HCT116 (cell line): ENCODE measurements at places on chromosomes 1 and 21. TPM values are rescaled to one million over a fixed set of nuclear protein-coding genes. Genes with fewer than 3 reads are reported as not detected.

The CD2 gene
- 0.57 TPM for total RNA-seq

- no peak overlapping the region for H3K4me3 ChIP-seq
- no peaks in the 10 kb centered on the region for H3K27me3 ChIP-seq
- H3K4me1 ChIP-seq = peaks cover 13% of the 10 kb centered on the region
- DNase-seq = peak; percentile 23
Measured at GRCh38 chr1:16324456-16324890, 27.8 kb downstream of the FBXO42 start.

- DNase-seq = no peak
- H3K4me1 ChIP-seq = peaks cover 40% of the 10 kb centered on the region
- H3K4me3 ChIP-seq = no peak overlapping the region
- no peak overlapping the region for H3K27ac ChIP-seq
Measured at GRCh38 chr1:115170961-115171392, 81.7 kb upstream of the TSPAN2 start.

The ANKRD35 gene
- not detected for total RNA-seq

The SVBP gene
- total RNA-seq = 14.4 TPM

- no peak overlapping the region for H3K27ac ChIP-seq
- no peak for DNase-seq
- no peaks in the 10 kb centered on the region for H3K36me3 ChIP-seq
- no peaks in the 10 kb centered on the region for H3K4me1 ChIP-seq
- H3K27me3 ChIP-seq = peaks cover 44% of the 10 kb centered on the region; the same call in 1 of the 2 replicates
Measured at GRCh38 chr1:177848577-177848976, 121.3 kb downstream of the SEC16B start.

DNA sequence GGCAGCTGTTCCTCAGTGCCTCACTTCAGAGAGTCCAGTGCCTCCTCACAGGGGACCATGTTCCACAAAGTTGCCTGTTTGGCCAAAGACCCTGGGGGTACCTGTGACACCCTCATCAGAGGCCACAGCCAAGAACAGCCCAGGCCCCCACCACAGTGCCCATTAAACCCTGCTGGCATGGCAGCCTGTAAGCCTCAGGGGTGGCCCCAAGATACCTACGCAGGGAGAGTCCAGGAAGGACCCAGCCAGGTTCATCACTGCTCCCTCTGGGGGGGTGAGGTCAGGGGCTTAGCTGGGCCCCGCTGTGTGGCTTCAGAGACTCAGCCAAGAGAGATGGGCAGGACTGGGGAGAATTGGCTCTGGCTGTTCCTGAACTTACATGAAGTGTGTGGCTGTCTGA, 19.1 kb upstream of the PRDM16 start:
- H3K27ac ChIP-seq = no peak overlapping the region
- H3K4me3 ChIP-seq = no peak overlapping the region
- no peaks in the 10 kb centered on the region for H3K36me3 ChIP-seq
- no peaks in the 10 kb centered on the region for H3K4me1 ChIP-seq

GRCh38 chr1:246781212-246781611, 57.0 kb downstream of the SCCPDH start:
- H3K36me3 ChIP-seq = no peaks in the 10 kb centered on the region
- no peaks in the 10 kb centered on the region for H3K27me3 ChIP-seq
- no peaks in the 10 kb centered on the region for H3K4me1 ChIP-seq
- H3K27ac ChIP-seq = no peak overlapping the region
- no peak for DNase-seq

DNA sequence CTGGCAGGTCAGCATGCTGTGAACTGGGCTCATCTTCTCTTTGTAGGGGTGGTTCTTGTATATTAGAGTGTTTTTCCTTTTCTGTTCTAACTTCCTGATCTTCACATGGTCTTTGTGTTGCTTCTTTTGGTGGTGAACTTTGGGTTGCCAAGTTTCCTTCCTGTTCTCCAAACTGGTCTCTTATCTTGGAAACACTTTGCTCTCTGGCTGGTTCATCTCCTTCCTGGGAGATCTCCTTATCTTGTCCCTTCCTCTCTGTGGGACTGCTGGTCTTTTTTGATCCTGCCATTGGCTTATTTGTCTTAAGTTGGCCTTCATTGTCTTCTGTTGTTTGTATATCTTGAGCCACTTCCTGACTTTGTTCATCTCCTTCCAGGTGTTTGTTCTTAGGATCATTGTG, 2.1 kb downstream of the TCHHL1 start:
- DNase-seq = no peak
- H3K27ac ChIP-seq = no peak overlapping the region
- H3K36me3 ChIP-seq = no peaks in the 10 kb centered on the region

The EFNA4 gene
- total RNA-seq = 9.8 TPM

GRCh38 chr1:15760520-15761211, 2.1 kb downstream of the FBLIM1 start:
- H3K36me3 ChIP-seq = no peaks in the 10 kb centered on the region
- no peak overlapping the region for H3K4me3 ChIP-seq
- H3K4me1 ChIP-seq = peaks cover 39% of the 10 kb centered on the region
- no peak overlapping the region for H3K27ac ChIP-seq
- no peaks in the 10 kb centered on the region for H3K27me3 ChIP-seq
- no peak for DNase-seq

GRCh38 chr1:33121728-33122127, 40.8 kb downstream of the AZIN2 start:
- no peaks in the 10 kb centered on the region; the same call in 1 of the 2 replicates for H3K4me1 ChIP-seq
- no peak overlapping the region for H3K27ac ChIP-seq
- H3K36me3 ChIP-seq = no peaks in the 10 kb centered on the region; the same call in 1 of the 2 replicates
- DNase-seq = no peak
- no peak overlapping the region for H3K4me3 ChIP-seq
- no peaks in the 10 kb centered on the region for H3K27me3 ChIP-seq

GRCh38 chr1:32180186-32181060, 948 bp downstream of the TXLNA start:
- DNase-seq = no peak
- peaks cover 32% of the 10 kb centered on the region for H3K4me1 ChIP-seq
- peak overlapping the region; percentile 85 for H3K4me3 ChIP-seq

DNA sequence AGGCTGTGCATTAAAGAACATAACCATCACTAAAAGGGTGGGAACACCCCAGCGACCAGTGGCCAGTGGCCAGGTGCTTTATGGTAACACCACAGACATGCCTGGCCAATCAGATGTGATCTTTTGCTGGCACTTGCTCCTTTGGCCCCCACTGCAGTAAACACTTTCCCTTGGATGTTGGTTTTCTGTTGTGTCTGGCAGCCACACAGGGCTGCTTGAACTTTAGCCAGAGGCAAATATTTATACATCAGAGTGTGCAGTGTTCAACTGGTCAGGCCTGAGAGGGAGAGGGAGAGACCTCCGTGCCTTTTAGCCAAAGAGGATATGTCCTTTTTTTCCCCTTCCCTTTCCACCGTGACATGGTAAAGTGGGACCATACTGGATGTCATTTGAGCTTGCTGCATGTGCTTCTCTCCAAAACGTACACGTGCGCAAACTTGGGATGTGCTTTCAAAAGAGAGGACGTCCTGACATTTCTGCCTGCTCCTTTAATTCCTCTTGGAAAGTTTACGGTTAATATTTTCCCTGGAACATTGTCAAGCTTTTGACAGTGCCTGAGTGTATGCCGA, 101.2 kb downstream of the NFIA start:
- H3K36me3 ChIP-seq = no peaks in the 10 kb centered on the region
- no peak overlapping the region for H3K4me3 ChIP-seq
- DNase-seq = no peak
- no peak overlapping the region for H3K27ac ChIP-seq
- no peaks in the 10 kb centered on the region for H3K4me1 ChIP-seq

DNA sequence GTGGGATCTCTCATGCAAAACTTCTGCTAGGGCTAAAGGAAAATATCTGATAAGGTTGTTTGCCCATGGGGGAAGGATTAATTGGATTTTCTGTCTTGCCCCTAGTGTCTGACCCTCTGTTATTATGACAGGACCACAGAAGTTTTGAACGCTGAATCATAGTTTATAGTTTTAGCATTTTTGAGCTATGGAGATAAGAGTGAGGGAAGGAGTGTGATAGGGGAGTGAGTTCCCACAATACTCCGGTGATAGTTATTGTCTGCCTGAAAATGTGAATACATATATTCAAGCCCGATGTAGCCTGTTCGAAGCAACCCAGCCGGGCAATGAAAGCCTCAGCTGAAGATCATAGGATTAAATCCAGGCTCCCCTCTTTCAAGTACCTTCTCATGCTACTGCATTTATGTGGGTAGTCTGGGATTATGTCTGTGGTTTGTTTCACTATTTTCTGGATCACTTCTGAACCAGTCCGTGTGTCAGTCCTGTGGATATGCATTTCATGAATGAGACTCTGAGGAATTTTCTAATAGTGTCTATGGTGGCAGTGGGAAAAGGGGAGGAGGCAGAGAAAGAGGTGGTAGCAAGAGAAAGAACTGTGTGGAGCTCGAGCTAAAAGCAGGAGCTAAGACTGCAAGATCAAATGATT, 258.7 kb downstream of the DISC1 start:
- no peak overlapping the region for H3K4me3 ChIP-seq
- no peaks in the 10 kb centered on the region for H3K4me1 ChIP-seq
- DNase-seq = no peak

GRCh38 chr21:41068967-41069642, 98.9 kb upstream of the BACE2 start:
- H3K4me1 ChIP-seq = no peaks in the 10 kb centered on the region
- 0 out of 2 replicates have a peak, but pooled peaks cover 3% of the 10 kb centered on the region for H3K27me3 ChIP-seq
- H3K36me3 ChIP-seq = no peaks in the 10 kb centered on the region
- no peak overlapping the region for H3K27ac ChIP-seq

GRCh38 chr1:4079815-4080214, 179.7 kb upstream of the C1orf174 start:
- no peak overlapping the region for H3K4me3 ChIP-seq
- H3K27ac ChIP-seq = no peak overlapping the region
- H3K4me1 ChIP-seq = no peaks in the 10 kb centered on the region
- H3K27me3 ChIP-seq = peaks cover 11% of the 10 kb centered on the region; the same call in 1 of the 2 replicates
- H3K36me3 ChIP-seq = no peaks in the 10 kb centered on the region
- no peak for DNase-seq

DNA sequence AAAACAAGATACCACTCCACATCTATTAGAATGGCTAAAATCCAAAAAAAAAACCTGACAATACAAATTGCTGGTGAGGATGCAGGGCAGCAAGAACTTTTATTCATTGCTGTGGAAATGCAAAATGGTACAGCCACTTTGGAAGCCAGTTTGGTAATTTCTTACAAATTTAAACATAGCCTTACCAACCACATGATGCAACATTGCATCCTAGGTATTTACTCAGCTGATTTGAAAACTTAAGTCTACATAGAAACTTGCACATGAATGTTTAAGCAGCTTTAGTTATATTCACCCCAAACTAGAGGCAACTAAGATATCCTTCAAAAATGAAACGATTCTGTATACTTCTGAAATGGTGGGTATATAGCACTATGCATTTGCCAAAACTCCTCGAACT, 178.8 kb upstream of the PDE4B start:
- DNase-seq = no peak
- H3K36me3 ChIP-seq = no peaks in the 10 kb centered on the region
- H3K4me3 ChIP-seq = no peak overlapping the region

DNA sequence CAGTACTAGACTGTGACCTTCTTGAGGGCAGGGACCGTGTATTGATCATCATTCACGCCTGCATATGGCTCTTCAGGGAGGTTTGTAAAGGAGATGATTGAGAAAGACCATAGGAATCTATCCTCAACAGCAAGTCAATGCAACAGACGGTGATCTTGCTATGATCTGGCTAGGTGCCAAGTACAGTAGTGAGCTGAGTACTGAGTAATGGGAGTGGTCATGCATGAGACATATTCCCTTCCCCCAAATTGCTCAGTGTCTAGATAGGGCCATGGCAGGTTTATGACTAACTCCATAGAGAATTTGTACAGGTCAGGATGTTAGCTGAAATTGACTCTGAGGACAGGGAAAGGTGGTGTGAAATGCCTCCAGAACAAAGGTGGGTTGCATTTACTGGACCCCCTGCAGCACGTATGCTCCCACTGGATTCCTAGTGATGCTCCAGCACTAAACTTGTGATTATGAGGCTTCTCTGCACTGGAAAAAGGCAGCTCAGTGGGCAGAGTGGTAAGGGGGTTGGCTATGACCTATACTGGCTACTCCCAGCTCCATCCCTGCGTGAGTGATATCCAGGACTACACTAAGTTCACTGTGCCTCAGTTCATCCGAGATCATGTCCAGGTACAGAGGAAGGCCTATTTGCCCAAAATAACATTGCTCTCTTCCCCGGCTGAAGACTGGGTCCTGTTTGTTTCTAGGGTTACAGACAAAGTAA, 37.2 kb downstream of the KCNJ6 start:
- no peaks in the 10 kb centered on the region for H3K4me1 ChIP-seq
- no peak overlapping the region for H3K4me3 ChIP-seq
- no peaks in the 10 kb centered on the region for H3K27me3 ChIP-seq
- H3K36me3 ChIP-seq = no peaks in the 10 kb centered on the region
- no peak overlapping the region for H3K27ac ChIP-seq

The GBP7 gene
- not detected for total RNA-seq

DNA sequence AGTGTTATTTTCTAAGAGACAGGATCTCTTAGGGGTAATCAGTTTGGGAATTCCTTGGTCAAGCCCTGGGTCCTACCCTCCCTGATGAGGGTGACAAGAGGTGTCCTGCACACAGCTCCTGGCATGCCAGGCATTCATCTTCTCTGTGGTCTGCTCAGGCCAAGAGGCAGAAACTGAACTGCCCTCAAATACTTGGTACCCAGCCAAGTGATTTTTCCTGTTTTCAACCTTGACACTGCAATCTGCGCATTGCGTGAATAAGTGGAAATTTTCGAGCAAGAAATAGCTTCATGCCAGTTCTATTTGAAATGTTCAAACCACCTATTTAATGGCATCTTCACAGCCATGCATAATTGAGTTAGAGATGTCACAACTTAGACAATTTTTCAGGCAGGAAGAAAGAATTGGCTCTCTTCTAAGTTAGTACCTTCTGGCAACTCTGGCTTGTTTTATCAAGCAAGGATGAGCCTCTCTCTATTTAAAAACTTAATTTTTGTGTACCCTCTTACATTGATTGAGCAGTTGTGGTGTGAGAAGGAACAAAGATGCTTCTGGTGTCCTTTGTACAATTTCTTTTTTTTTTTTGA, 27.0 kb downstream of the DNM3 start:
- H3K4me3 ChIP-seq = no peak overlapping the region
- H3K27ac ChIP-seq = no peak overlapping the region
- no peak for DNase-seq
- H3K27me3 ChIP-seq = no peaks in the 10 kb centered on the region
- no peaks in the 10 kb centered on the region for H3K36me3 ChIP-seq
- peaks cover 8% of the 10 kb centered on the region; the same call in 1 of the 2 replicates for H3K4me1 ChIP-seq

- H3K27ac ChIP-seq = no peak overlapping the region
- no peaks in the 10 kb centered on the region for H3K36me3 ChIP-seq
- no peaks in the 10 kb centered on the region for H3K27me3 ChIP-seq
- H3K4me1 ChIP-seq = no peaks in the 10 kb centered on the region
- DNase-seq = no peak
Measured at GRCh38 chr21:31141389-31142000, 103.2 kb upstream of the KRTAP19-8 start.

- peak; percentile 62 for DNase-seq
- H3K27me3 ChIP-seq = no peaks in the 10 kb centered on the region
- H3K4me1 ChIP-seq = no peaks in the 10 kb centered on the region
- H3K4me3 ChIP-seq = no peak overlapping the region
Measured at GRCh38 chr1:115052454-115053083, 22.9 kb downstream of the TSHB start.
